ENCODE measurements at places on chromosomes 5 and 9.

GRCh38 chr5:15304066-15304731 lies 195.8 kb upstream of the FBXL7 start:
- no peaks in the 10 kb centered on the region for H3K36me3 ChIP-seq
- no peaks in the 10 kb centered on the region for H3K4me1 ChIP-seq
- no peak overlapping the region for H3K4me3 ChIP-seq
- DNase-seq = no peak
- H3K27ac ChIP-seq = no peak overlapping the region
- H3K27me3 ChIP-seq = no peaks in the 10 kb centered on the region

GRCh38 chr9:83537331-83538171 lies 650 bp downstream of the FRMD3 start:
- peaks cover 7% of the 10 kb centered on the region for H3K4me1 ChIP-seq
- no peak overlapping the region for H3K4me3 ChIP-seq
- H3K27me3 ChIP-seq = peaks cover 55% of the 10 kb centered on the region

- H3K36me3 ChIP-seq = no peaks in the 10 kb centered on the region
- no peak for DNase-seq
- H3K27me3 ChIP-seq = peaks cover 23% of the 10 kb centered on the region
- no peak overlapping the region for H3K27ac ChIP-seq
- H3K4me3 ChIP-seq = no peak overlapping the region
These were observed 58.0 kb downstream of the PLAC8L1 start for GRCh38 chr5:146047396-146047795.

GRCh38 chr5:23314827-23315226 lies 192.6 kb upstream of the PRDM9 start:
- DNase-seq = no peak
- H3K4me3 ChIP-seq = no peak overlapping the region
- no peaks in the 10 kb centered on the region for H3K27me3 ChIP-seq

- H3K27me3 ChIP-seq = no peaks in the 10 kb centered on the region
- no peak for DNase-seq
- H3K4me3 ChIP-seq = no peak overlapping the region
- H3K36me3 ChIP-seq = no peaks in the 10 kb centered on the region
- no peak overlapping the region for H3K27ac ChIP-seq
These were observed 74.6 kb downstream of the RGS3 start for GRCh38 chr9:113538131-113538530.

GRCh38 chr9:131833906-131834305 lies 94.0 kb upstream of the RAPGEF1 start:
- H3K27me3 ChIP-seq = peaks cover 26% of the 10 kb centered on the region
- no peak overlapping the region for H3K27ac ChIP-seq
- no peak overlapping the region for H3K4me3 ChIP-seq
- no peaks in the 10 kb centered on the region for H3K4me1 ChIP-seq
- H3K36me3 ChIP-seq = no peaks in the 10 kb centered on the region

GRCh38 chr9:90795871-90796317 lies 5.7 kb upstream of the SYK start:
- H3K4me1 ChIP-seq = peaks cover 40% of the 10 kb centered on the region
- no peaks in the 10 kb centered on the region for H3K27me3 ChIP-seq
- peak; percentile 45 for DNase-seq
- H3K4me3 ChIP-seq = peak overlapping the region; percentile 15

- H3K36me3 ChIP-seq = no peaks in the 10 kb centered on the region
- H3K4me1 ChIP-seq = no peaks in the 10 kb centered on the region
- no peak overlapping the region for H3K4me3 ChIP-seq
- peaks cover 17% of the 10 kb centered on the region for H3K27me3 ChIP-seq
- no peak for DNase-seq
- H3K27ac ChIP-seq = no peak overlapping the region
These were observed 5.4 kb downstream of the SLC6A19 start for GRCh38 chr5:1206521-1207412.

- H3K27ac ChIP-seq = no peak overlapping the region
- no peaks in the 10 kb centered on the region for H3K4me1 ChIP-seq
- no peaks in the 10 kb centered on the region for H3K36me3 ChIP-seq
These were observed 169.7 kb downstream of the GOLPH3 start for GRCh38 chr5:32004404-32004803.

GRCh38 chr5:135481387-135481786 lies 29.2 kb upstream of the TIFAB start:
- no peaks in the 10 kb centered on the region for H3K4me1 ChIP-seq
- peaks cover 36% of the 10 kb centered on the region for H3K27me3 ChIP-seq
- no peak overlapping the region for H3K27ac ChIP-seq
- H3K36me3 ChIP-seq = no peaks in the 10 kb centered on the region
- DNase-seq = no peak
- no peak overlapping the region for H3K4me3 ChIP-seq

- peak overlapping the region; percentile 93 for H3K4me3 ChIP-seq
- peaks cover 73% of the 10 kb centered on the region for H3K4me1 ChIP-seq
- DNase-seq = no peak
- no peaks in the 10 kb centered on the region for H3K27me3 ChIP-seq
These were observed 3.6 kb downstream of the NR3C1 start for GRCh38 chr5:143399616-143400540.

DNA sequence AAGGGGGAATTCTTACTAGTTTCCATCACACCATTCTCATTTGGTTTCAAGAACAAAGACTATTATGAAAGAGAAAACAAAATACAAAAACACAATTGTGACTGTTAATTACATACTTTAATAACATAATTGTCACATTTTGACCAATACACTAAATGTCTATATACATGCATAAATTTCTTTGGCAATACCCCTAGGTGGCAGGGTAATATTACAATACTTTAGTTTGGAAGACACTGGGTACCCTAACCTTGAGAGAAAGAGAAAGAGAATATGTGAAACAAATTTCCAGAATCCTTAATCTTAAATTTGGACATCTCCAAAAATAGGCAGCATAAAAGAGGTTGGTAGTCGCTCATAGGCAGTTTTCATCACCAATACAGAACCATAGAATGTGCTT lies 619.6 kb upstream of the ADAMTS16 start:
- no peak for DNase-seq
- H3K27me3 ChIP-seq = no peaks in the 10 kb centered on the region
- H3K4me3 ChIP-seq = no peak overlapping the region

DNA sequence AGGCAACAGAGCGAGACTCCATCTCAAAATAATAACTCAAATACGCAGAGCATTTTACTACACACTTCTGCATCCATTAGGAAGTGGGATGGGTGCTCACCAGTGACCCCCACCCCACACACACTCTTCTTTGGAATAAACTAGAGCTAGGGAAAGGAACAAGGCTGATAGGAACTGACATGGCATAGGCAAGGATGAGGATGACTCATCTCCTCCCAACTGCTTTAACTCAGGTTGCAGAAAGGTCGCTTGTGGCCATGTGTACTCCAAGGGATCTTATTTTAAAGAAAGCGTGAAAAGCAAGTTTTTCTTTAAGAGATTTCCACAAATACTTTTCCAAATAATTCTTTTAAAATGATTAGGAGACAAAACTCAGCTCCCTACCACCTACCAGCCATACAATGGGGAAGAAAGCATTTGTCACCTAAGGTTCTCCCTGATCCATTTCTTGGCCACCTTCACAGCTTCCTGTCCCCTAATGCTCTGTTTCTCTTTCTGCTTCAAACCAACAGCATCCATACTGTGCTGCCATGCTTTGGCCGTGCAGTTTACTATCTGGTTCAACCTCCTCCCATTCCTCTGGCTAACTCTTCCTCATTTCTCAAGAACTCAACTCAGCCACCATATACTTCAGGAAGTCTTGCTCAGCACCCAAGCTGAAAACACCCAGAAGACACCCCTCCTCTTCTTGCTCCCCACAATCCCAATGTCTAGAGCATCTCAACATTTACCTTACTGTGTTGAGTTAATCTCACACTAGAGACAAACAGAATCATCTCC lies 211.9 kb downstream of the ACTL7B start:
- H3K27me3 ChIP-seq = no peaks in the 10 kb centered on the region
- H3K4me3 ChIP-seq = no peak overlapping the region
- no peaks in the 10 kb centered on the region for H3K4me1 ChIP-seq
- no peak overlapping the region for H3K27ac ChIP-seq
- no peaks in the 10 kb centered on the region for H3K36me3 ChIP-seq
- no peak for DNase-seq

GRCh38 chr5:172786736-172787462 lies 15.9 kb upstream of the DUSP1 start:
- no peaks in the 10 kb centered on the region for H3K27me3 ChIP-seq
- peaks cover 5% of the 10 kb centered on the region for H3K4me1 ChIP-seq
- H3K4me3 ChIP-seq = no peak overlapping the region
- H3K27ac ChIP-seq = no peak overlapping the region

DNA sequence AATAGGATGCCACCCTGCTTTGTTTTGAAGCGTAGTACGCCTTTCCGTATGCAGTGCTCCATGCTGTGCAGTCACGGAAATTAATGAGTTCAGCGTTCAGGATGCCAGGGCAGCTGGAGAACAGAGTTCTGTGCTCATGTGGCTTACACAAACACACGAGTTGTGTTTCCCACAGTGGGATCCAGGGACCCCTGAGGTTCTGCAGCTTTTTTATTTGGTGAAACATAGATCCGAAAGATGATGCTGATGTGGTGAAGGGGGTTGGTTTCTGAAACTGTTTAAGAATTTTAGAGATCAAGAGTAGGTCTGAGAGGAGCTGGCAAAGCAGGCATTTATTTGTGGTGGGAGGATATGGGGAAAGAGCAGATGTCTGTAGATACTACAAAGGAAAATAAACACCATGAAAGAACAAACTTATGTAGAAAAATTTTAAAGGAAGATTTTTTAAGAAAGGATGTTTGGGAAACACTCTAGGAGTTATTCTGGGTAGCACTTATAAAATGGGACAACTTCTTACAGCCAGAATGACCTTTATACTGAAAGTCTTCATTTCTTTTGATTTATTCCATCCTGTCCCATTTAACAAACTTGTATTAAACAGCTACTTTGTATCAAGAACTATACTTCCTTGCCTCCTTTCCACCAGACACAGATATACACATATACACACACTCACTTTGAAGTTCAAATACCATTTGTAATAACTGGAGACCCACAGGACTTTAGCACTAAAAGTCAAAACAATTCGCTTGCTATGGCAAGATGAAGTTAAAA lies 52.7 kb downstream of the ITGA1 start:
- no peak for DNase-seq
- no peak overlapping the region for H3K4me3 ChIP-seq
- H3K36me3 ChIP-seq = no peaks in the 10 kb centered on the region
- peaks cover 2% of the 10 kb centered on the region for H3K27me3 ChIP-seq
- H3K4me1 ChIP-seq = no peaks in the 10 kb centered on the region
